ENCODE measurements at places on chromosomes 2 and 18. TPM values are rescaled to one million over a fixed set of nuclear protein-coding genes. Genes with fewer than 3 reads are reported as not detected.

DNA sequence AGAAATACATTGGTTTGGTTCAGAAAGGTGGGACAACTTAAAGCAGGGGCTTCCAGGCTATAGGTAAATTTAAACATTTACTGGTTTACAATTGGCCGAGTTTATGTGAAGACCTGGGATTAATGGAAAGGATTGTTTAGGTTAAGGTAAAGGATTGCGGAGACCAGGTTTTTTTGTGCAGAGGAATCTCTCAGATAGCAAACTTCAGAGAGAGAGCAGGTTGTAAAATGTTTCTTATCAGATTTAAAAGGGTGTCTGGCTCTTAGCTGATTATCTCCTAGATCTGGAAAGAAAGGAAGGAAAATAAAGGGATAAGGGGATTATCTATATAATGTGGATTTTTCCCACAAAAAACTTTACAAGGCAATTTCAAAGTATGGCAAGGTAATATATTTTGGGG is 101.3 kb downstream of the LCLAT1 start:
- H3K27me3 ChIP-seq = no peaks in the 10 kb centered on the region
- H3K36me3 ChIP-seq = no peaks in the 10 kb centered on the region
- DNase-seq = no peak
- no peak overlapping the region for H3K27ac ChIP-seq
- H3K4me1 ChIP-seq = peaks cover 15% of the 10 kb centered on the region

- H3K27me3 ChIP-seq = no peaks in the 10 kb centered on the region
- H3K4me3 ChIP-seq = no peak overlapping the region
- H3K27ac ChIP-seq = no peak overlapping the region
- H3K36me3 ChIP-seq = no peaks in the 10 kb centered on the region
- no peak for DNase-seq
These were observed 1350.2 kb upstream of the FAM98A start for GRCh38 chr2:34949316-34949715.

- H3K36me3 ChIP-seq = peaks cover 15% of the 10 kb centered on the region
- no peaks in the 10 kb centered on the region for H3K27me3 ChIP-seq
- H3K27ac ChIP-seq = no peak overlapping the region
These were observed 4.5 kb downstream of the NR4A2 start for GRCh38 chr2:156327835-156328695.

GRCh38 chr18:43596105-43596712 is 318.9 kb upstream of the SYT4 start:
- H3K27me3 ChIP-seq = no peaks in the 10 kb centered on the region
- H3K27ac ChIP-seq = no peak overlapping the region
- H3K4me3 ChIP-seq = no peak overlapping the region
- DNase-seq = no peak
- H3K4me1 ChIP-seq = no peaks in the 10 kb centered on the region

DNA sequence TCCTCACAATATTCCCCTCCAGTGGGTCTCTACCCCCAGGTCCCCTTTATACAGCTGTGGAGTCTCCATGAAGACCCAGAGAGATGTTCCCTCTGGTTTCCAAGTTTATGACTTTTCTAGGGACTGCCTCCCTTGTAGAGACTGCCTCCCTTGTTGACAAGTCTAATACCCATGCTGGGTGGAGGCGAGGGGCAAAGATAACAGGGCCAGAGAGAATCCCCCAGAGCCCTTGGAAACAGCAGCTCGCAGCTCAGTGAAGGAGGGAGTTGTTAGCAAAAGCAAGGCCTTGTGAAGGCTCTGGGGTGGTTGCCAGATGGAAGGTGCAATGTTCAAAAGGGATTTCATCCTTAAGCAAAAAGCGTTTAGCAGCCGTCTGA is 75.0 kb upstream of the GATA6 start:
- no peak for DNase-seq
- no peaks in the 10 kb centered on the region for H3K36me3 ChIP-seq
- no peaks in the 10 kb centered on the region for H3K4me1 ChIP-seq

DNA sequence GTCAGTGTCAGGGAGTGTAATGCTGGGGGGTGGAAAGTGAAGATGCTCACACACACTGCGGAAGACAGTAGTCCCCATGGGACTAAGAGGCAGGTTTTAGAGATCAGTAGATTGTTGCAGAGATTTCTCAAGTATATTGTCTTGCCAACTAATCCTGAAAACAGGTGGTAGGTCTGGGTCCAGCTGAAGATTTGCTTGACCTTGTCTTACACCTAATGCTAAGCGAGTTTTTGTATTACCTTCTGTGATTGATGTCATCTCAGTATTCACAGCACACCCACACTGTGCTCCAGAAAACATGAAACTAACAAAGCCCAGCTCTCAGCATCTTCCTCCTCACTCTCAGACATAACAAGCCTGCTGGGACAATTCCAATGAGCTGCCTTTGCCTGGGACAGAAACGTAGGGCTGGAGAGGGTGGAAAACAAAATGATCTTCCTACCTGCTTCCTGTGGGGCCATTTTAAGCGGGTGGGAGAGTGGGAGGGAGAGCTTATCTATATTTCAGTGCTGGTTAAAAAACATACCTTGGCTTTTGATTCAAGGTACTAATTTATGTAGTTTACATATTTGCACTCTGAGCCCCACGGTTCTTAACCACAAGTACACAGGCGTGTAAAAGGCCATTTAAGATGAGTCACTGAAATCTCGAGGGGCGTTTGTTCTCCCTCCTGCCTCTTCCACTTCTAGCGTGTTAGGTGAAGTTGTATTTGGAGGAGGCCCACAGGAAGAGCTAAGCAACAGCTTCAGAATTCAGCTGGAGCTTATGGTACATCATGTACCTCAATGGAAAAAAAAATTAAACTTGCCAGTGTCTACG is 23.1 kb upstream of the RBMS1 start:
- H3K36me3 ChIP-seq = no peaks in the 10 kb centered on the region
- H3K4me1 ChIP-seq = no peaks in the 10 kb centered on the region
- H3K27me3 ChIP-seq = no peaks in the 10 kb centered on the region

GRCh38 chr18:48855422-48856377 is 95.1 kb downstream of the SMAD7 start:
- DNase-seq = no peak
- peaks cover 36% of the 10 kb centered on the region for H3K4me1 ChIP-seq
- no peak overlapping the region for H3K4me3 ChIP-seq
- no peak overlapping the region for H3K27ac ChIP-seq
- H3K36me3 ChIP-seq = no peaks in the 10 kb centered on the region
- H3K27me3 ChIP-seq = no peaks in the 10 kb centered on the region

The REG3A gene
- total RNA-seq = not detected

The CD28 gene
- total RNA-seq = 2.7 TPM

The UGT1A10 gene
- not detected for total RNA-seq

The ANKRD62 gene
- total RNA-seq = 1.2 TPM

The ESPNL gene
- 0.74 TPM for total RNA-seq

The ADRA2B gene
- total RNA-seq = 0.49 TPM

Measured in vagina (tissue), 2 donors.